Activated T-cell treated with anti-CD3 and anti-CD28 coated beads, Interleukin-2, amount 50 U/mL, for 1 hour (primary cell): ENCODE measurements at places on chromosomes 1 and 21.
A peak's percentile ranks its signal among the peaks of the same experiment; 100 is the strongest.

DNA sequence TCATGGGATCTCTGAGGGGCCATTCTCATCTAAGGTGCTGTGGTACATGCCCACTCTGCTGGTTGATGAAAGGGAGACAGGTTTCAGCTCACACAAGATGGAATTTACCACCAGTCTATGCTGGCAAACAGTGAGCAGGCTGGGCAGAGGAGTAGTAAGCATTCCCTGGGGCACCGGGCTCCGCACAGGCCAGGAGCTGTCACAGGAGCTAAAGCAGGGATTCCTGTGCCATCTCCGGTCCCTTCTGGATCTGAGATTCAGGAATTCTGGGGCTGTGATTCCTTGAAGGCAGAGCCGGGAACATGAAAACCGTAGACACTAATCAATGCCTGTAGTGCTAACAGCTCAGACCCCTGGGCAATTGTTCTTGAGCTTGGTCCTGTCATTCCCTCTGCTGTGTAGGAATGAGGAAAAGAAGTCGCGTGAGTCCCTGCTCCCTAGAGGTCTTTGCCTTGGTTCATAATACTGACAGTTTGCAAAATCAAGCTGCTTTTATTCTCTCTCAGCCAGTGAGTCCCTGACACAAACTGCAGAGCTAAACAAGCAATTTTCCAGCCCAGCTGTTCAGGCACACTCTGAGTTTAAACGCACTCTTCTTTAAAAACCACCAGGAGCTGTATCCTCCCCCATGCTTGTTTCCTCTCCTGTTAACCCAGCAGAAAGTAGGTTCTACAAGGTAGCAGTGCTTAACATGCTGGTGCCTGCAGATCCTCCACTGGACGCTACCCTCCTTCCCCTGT, 52.5 kb downstream of the MDM4 start:
- DNase-seq: no peak

DNA sequence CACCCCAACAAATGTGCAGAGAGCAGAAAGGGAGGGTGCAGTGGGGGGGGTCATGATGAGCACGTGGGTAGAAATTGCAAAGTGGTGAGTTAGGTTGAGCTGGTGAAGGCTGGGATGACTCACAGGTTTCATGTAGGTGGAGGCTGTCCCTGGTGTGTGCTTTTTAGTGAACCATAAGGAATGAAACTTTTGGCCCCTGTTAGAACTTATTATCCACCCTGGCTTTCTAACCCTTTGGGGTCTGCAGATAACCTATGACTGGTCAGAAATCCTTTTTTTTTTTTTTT, 46.9 kb downstream of the DOP1B start:
- no peak for DNase-seq

DNA sequence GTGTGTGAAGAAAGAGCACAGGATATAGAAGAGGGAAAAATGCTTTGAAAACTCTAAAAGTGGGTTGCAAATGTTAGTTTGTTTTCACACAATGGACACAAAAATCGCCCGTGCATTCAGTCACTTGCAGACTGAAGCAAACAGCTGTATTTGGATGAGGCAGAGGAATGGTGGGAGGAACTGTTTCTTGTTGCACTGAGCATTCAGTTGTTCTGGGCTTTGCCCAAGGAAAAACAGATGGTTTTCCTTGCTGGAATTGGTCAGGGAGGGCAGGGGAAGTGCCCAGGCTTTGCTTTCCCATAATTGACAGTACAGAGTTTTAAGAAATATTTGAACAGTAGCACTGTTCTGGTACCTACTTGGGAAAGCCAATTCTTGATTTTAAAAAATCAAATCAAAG, 19.5 kb upstream of the WARS2 start:
- DNase-seq: no peak

- peak; percentile 43 for DNase-seq
These were observed 61.4 kb upstream of the LRRN2 start for GRCh38 chr1:204746838-204747442.

DNA sequence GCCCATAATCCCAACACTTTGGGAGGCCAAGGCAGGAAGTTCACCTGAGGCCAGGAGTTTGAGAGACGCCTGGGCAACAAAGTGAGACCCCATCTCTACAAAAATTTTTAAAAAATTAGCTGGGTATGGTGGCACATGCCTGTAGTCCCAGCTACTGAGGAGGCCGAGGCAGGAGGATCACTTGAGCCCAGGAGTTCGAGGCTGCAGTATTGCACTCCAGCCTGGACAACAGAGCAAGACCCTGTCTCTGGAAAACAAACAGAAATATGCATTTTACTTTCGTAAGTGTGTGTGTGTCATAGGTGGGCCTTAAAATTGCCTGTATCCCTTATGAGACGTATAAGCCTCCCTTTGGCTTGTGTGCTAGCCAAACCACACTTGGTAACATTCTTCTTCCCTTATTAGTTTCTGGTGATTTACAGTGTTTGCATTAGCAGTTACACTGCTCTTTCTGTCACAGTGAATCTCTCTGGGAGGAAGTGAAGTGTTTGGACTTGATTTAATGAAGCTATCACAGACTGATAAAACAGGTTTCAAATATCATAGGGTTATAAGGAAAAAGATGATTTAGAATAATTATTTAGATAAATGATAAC, 48.9 kb upstream of the KIF26B start:
- no peak for DNase-seq

DNA sequence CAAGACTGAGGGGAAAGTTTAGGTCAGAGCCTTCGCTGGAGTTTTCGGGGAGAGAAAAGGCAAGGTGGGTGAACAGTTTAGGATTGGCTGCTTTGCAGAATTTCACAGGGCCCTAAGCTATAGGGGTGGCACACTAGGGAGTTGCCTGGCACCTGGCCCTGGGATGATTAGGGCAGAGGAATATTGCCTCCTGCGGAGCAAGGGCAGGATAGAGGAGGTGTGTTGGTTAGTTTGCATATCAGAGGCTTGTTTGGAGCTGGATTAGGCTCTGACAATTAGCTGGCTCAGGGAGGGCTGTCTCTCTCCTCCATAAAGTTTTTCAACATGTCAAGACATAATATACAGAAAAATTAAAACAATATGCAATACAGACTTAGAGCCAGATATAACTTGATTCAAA, 436.4 kb downstream of the DISC1 start:
- DNase-seq: no peak

DNA sequence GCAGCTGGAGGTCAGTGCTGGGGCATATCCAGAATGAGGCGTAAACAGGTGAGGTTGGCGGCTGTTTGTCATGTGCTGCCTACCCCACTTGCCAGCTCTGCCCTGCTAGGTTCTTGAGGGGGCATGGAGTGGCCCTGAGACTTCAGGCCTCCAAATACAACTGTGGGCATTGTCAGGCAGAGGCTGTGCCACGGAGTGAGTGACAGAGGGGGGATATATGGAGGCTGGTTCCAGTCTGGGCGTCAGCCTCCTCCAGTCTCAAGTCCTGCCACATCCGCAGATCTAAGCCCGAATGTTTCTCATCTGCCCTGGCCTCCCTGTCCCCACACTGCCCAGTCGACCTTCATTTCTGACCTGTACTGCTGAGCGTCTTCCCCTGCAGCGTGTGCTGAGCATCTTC, 85.4 kb downstream of the POFUT2 start:
- DNase-seq: no peak

DNA sequence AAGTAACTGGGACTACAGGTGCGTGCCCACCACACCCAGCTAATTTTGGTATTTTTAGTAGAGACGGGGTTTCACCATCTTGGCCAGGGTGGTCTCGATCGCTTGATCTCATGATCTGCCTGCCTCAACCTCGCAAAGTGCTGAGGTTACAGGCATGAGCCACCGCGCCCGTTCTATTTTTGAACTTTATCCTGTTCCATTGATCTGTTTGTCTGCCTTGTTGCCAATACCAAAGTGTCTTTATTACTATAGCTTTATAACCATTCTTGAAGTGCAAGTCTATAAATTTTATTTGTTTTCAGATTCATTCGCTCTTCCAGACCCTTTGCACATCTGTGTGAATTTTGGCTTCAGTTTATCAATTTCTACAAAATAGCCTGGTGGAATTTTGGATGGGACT, 28.0 kb downstream of the SYT14 start:
- DNase-seq: no peak

DNA sequence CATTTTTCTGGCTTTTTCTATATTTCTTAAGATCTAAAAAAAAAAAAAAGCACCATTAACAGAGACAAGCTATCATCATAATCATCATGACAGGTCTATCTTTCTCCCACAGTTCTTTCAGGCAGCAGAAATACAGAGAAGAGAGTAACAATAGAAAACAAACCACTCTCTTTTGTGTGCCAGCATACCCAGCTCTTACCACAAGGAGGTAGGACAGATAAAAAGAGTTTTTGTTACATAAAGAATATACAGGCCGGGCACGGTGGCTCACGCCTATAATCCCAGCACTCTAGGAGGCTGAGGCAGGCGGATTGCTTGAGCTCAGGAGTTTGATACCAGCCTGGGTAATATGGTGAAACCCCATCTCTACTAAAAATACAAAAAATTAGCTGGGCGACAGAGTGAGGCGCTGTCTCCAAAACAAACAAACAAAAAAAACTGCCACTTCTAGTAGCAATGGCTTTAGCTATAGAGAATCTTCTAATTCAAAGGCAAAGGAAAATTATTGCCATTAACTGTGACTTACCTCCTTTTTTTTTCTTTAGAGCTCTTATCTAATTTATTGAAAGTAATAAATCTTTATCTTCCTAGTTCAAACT, 39.7 kb downstream of the ANKRD13C start:
- no peak for DNase-seq

DNA sequence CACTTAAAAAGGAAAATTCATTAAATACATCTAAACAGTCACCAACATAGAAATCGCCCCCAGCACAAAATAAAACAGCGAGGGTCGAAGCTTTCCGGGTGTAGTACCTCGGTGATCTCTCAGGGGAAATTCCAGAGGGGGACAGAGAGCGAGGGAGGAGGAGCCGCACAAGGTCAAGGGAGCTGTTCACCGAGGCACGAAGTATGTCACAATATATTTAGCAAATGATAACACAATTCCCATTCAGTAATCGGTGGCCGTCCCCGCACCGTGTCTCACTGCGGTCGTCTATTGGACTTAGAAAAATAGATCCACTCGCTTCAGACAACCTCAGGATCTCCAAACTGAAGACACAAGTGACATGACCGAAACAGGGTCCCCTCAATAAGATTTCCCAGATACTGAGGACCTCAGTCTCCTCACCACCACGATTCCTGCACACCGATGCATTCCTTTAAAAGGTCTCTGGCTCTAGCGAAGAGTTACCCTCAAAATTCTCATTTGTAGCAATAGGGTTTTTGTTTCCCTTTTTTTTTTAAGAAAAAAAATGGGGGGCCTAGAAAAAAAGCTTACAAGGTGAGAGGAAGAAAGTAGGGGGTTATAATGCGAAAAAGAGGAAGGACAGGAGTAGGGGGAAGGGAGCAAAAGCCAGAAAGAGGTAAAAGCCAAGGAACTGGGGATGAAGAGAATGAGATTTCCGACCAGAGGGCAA, 1.1 kb downstream of the LPGAT1 start:
- no peak for DNase-seq

DNA sequence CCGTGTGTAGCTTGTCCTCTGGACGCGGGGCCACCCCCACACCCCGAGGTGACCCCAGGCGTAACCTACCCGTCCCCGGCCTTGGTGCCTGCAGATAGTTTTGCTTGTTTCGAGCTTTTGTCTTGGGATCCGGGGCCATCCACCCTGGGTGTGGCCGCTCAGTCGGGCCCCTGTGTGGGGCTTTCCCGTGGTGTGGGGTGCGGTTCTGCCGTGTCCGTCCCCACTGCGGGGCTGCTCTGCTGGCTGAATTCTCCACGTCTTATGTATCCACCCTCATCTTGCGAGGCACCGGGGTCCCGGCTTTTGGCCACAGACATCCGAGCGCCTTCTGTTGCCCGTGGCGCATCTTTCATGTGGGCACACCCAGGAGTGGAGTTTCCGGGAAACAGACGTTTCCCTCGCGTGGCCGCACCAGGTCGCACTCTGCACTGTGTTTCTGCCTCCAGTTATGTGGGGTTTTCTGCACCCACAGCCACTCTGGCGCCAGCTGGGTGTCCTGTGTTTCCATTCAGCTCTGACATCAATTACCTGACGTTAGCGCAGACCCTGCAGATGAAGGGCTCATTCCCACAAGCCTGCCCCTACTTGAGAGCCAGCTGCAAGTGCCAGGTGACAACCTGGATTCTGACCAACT, 64.9 kb downstream of the PRKCZ start:
- no peak for DNase-seq

- no peak for DNase-seq
These were observed 41.5 kb downstream of the BACH1 start for GRCh38 chr21:29340228-29340627.

GRCh38 chr1:162136760-162137159, 67.3 kb downstream of the NOS1AP start:
- no peak for DNase-seq

DNA sequence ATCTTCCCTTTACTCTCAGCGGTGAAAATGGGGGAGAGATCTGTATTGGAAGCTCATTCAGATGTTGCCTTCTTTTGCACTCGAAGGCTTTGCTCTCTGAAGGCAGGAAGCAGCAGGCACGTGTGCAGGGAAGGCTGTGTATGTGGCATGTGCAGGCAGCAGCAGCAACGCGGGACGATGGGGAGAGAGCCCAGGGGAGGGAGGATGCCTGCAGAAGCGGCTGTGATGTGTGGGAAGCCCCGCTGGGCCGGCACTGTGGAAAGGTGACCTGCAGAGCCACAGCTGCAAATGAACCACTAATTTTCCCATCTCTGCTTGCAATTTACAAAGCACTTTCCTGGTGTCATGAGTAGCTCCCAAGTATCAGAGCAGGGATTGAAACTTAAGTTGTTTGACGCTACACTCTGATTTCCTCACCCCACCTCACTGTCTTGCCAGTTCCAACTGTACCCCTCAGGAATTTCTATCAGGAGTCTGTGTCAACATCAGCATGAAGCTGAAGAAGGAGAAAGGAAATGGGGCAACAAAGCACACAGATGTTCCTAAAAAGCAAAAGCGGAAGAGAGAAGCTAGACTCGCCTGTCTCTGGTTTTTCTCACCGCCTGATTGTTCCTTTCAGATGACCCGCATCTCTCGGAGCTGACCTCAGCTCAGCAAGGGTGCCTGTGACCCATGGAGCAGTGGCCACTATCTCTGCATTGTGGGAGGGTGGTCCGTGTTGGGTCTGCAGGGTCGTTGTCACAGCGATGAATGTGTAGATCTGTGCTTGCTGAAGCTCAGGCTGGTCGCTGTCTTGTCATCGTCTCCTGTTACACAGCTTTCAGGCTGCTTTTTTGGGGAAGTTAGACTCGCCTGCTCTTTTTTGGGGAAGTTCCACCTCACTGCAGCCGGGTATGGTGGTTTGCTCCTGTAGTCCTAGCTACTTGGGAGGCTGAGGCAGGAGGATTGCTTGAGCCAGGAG, 156.1 kb downstream of the KIF26B start:
- no peak for DNase-seq

GRCh38 chr1:48611841-48612240, 139.8 kb upstream of the SPATA6 start:
- no peak for DNase-seq

GRCh38 chr1:1985375-1986050, 18.1 kb downstream of the CFAP74 start:
- DNase-seq: no peak

DNA sequence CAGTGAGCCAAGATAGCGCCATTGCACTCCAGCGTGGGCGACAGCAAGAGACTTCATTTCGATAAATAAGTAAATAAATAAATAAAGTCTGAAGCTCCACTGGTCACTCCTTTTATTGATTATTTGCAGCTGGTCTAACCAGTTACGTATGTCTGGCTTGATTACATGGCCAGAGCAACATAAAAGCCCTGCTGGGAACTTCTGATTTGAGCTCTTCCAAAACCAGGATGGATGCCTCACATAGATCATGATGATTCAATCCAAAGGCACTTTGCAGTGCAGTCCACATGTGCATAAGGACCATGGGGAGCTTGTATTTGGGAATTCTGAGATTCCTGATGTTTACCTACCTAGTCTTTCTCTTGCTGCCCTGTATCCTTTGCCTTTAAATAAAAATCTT, 24.0 kb downstream of the NSUN4 start:
- DNase-seq: no peak
